ENCODE measurements at places on chromosomes 4 and X.

GRCh38 chr4:151067316-151067970 is 32.0 kb upstream of the RPS3A start:
- DNase-seq: no peak

DNA sequence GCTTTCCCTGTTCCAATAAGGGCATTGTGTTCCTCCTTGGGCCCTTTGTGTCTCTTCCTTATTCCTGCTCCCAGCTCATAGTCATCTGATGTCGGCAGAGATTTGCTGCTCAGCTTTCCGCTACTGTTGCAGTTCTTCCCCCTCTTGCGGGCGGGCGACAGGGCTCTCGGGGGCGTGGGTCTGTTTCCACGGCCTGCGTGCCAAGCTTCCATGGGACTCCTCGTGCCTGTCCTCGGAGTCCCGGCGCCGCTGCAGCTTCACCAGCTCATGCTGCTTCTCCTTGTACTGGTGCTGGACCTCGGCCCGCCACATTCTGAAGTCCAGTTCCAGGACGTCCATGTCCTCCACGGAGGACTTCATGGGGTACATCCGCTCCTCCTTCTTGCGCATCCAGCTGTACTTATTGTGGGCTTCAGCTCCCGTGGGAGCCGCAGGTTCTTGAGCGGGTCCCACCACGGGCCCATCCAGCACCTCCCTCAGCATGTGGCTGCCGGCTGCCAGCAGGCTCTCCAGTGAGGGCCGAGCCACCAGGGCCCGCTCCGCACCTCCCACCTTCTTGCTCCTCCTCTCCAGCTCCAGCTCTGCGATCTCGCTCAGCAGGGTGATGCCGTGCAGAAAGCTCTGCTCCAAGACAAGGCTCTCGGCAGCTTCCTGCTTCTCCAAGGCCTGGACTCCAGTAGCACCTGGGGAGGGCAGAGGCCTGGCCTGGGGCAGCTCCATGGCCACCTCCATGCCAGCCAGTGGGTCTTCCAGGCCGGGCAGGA is 74.1 kb upstream of the UCP1 start:
- DNase-seq: peak; percentile 65

GRCh38 chr4:10732235-10732913 is 47.8 kb upstream of the CLNK start:
- no peak for DNase-seq

DNA sequence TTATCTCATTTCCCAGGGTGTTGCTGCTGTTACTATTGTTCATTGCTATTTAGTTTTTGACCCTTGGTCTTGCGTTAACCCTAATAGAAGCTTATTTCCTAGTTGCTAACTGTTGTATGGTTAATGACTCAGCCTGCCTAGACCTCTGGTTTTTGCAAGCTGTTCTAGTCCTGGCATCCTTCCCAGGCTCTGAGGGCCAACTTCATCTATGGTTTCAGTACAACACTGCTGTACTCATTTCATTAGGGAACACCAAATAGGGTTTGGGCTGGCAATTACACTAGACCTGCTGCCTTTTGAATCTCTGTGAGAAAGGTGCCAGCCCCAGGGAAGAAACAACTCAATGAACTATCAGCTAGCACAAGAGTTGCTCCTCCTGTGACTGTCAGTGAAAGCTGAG is 59.6 kb downstream of the DCX start:
- peak; percentile 24 for DNase-seq

DNA sequence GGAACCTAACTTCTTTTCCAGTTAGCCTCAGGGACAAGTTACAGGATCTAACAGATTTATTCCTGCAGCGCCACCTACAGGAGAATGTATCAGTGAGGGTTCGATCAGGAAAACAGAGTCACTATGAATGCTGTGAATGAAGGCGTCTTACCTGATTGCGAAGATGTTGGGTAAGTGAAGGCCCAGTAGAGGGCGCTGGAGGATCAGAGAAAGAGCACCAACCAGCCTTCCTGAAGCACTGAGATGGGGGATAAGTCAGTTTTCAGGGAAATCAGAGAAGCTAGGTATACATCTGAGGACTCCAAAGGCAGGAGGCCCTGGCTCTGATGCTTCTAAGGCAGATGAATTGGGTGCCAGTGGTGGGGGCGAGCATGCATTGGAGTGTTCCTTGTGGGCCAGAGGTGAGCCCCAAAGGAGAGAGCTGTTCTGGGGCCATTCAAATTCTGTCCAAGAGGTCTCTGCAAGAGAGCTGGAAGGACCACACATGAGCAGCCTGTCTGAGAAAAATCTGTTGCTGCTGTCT is 169.9 kb upstream of the AADAT start:
- DNase-seq: peak; percentile 75

- no peak for DNase-seq
Measured at GRCh38 chr4:187608001-187608421, 387.6 kb upstream of the ZFP42 start.

DNA sequence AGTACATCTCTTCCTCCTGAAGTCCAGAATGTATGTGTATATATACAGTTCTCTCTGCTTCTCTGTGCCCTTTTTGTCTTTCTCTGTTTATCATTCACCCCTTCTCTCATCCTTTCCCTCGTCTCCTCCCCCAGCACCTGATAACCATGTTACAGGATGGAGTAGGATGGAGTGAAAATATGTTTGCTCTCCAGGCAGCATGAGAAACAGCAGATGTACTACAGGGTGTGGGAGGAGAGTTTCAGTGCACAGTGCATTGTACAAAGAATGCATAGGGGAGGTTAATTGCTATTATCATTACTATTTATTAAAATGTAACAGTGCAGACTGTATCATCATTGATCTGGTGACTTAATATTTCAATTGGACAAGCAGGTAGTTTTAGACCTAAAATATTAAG is 104.5 kb downstream of the MFAP3L start:
- no peak for DNase-seq

DNA sequence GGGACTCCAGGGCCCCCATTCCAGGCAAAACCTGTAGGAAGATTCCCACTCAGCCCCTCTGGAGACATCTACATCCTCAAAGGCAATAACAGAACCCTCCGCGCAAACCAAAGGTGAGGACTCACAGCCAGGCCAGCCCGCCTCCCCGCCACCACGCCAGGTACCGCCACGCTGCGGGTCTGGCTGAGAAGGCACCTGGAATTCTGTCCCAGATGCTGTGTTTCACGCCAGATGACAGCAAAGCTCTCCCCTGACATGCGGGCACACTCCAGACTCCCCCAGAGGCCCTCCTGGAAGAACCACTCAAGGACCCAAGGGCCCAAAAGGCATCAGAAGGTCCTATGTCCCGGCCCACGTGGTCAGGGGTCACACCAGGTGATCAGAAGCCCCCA is 59.6 kb downstream of the FAM53A start:
- DNase-seq: no peak

GRCh38 chr4:6988016-6988715 is 55.0 kb upstream of the TADA2B start:
- no peak for DNase-seq

- DNase-seq: no peak
Measured at GRCh38 chr4:9944431-9945425, 76.6 kb downstream of the SLC2A9 start.

DNA sequence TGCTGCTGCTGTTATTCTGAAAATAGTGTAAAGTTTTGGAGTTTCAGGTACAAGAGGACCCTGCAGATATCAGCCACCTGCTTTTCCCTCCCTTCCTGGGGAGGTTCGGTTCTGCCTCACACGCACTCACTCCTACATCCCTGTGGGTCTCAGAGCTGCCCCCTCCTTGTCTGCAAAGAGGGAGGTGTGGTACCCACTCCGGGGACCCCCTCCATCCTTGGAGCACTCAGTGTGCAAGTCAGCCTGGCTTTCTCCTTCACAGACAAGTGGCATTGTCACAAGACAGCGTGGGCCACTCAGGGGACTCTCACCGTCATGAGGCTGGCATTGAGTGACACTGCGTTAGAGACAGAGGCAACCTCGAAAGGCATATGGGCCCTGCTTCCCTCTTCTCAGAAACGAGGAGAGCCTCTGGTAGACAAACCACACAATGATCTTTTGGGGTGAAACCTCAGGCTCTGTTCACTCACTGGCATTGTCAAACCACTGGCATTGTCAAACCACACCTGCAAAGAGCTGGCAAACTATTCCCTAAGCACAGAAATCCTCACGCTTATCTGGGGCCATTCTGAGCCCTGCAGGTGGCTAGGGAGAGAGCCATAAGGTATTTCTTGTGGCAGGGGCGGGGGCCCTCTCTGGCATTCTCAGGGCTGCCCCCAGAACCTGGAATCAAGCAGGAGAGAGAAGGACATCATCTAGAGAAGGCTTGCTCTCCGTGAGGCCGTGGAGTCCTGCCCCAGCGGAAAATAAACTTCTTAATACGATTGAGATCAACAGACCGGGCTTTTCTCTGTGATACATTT is 285.0 kb downstream of the SHOX start:
- no peak for DNase-seq

DNA sequence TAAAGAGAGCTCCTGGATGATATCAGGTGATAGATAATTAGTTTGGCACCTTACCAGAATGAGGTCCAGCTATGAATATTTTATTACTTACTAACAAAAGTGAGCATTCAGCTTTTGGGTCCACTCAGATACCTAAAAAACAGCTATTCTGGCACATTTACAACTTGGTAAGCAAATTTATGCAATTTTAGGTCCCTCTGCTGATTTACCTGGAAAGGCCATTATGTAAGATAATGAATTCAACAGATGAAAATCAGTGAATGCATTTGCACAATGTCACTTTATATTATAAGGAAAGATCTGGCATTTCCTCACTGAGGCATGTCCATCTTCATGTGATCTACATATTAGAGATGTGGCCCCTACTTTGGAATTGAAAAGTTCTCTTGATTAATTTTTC is 517.0 kb downstream of the SPRY1 start:
- no peak for DNase-seq

DNA sequence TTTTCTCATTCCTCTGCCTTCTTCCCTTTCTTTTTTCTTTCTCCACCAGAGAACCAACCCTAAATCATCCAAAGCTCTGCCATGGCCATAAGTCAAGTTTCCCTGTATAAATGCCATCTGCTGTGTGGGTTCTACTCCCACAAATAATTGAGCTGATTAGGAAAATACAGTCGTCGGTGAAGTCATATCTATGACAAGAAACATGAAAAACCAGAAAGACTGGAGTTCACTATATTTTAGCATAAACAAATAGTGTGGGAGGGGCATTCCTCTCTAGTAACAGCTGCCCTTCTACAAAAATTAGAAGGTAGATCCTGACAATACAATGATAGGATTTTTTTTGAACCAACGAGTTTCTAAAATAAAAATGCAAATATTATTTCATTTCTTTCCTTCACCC is 48.8 kb downstream of the SPOCK3 start:
- DNase-seq: no peak

GRCh38 chr4:87651941-87652340 is 1.9 kb downstream of the DMP1 start:
- no peak for DNase-seq

- DNase-seq: no peak
Measured at GRCh38 chr4:155972098-155972497, 18.4 kb upstream of the CTSO start.

GRCh38 chr4:99457676-99458075 is 22.5 kb upstream of the ADH7 start:
- no peak for DNase-seq

DNA sequence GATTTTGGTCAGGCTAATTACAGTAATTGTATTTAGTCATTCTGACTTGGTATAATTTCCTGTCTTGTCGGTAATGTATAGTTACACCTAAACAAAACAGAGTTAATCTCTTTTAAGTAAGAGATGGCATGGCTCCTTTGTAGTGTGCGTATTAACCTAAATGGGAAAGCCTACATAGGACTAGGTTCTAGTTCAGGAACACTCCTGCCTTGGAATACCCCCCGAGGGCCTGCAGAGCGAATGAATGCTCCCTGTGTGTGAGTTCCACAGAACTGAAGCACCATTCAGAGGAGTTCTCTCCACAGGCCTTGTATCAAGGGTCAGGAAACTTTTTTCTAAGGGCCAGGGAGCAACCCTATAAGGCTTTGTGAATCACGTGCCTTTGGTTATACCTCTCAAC is 44.9 kb upstream of the STIM2 start:
- DNase-seq: no peak

- no peak for DNase-seq
Measured at GRCh38 chr4:9771034-9771433, 10.4 kb upstream of the DRD5 start.

GRCh38 chr4:35228313-35228712 is 1016.0 kb downstream of the ARAP2 start:
- no peak for DNase-seq

DNA sequence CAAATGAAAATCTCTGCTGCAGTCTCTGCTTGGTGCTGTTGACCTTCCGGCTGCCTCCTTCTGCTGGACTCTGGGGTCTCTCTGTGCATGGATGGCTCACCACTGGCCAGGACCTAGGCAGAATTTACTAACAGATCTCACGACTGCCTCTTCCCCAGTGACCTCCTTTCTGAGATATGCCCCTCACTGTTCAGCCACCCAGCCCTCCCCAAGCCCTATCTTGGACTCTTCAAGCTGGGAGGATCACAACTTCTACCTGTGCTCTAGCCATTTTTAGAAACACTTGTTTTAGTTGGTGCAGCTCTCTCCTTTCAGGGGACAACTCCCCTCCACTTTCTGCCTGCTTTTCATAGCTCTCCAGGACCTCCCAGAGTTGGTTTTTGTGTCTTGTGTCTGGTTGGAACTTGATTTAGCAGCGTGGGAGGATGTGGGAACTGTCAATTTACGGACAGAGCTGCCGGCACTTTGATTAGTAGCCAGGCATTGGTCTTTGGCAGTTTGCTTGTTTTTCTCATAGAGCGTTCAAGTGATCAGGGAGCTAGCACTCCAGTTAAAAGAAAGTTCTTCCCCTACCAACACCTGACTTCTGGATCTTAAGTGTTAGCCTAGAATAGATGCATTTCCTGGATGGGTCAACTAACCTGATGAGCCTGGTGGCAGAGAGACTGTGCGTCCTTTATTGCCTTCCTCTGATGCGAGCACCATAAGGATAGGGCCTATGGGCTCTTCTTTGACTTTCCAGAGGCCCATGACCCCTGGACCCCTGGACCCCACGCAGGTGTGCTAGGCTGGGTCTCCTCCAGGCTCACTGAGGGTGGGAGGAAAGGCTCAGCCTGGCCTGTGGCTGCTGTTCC is 6.5 kb downstream of the RGS12 start:
- no peak for DNase-seq

GRCh38 chr4:148097801-148098200 is 344.4 kb downstream of the NR3C2 start:
- DNase-seq: no peak

DNA sequence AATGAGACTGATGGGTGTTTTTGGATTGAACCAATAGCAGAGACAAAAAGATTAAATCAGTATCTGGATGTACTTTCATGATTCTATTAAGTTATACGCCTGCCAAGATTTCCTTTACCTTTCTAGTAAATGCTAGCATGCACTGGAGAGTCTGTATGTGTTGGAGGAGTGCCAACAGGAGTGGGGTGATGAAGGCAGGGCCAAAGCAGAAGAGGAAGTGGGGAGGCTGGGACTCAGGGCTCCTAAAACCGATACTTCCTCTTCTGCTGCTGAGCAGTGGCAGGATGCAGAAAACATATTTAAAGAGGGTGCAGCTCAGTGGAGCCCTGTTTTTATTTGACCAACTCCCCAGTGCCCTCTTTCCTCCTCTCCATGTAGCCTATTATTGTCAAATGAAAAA is 5.6 kb downstream of the CYSLTR1 start:
- DNase-seq: no peak

GRCh38 chr4:99965674-99966350 is 15.7 kb upstream of the H2AZ1 start:
- DNase-seq: no peak

Measured in breast epithelium (tissue), 4 donors.